Lower lobe of right lung (tissue), 2 donors: ENCODE measurements at places on chromosomes 3 and 15. TPM values are rescaled to one million over a fixed set of nuclear protein-coding genes. Genes with fewer than 3 reads are reported as not detected.

DNA sequence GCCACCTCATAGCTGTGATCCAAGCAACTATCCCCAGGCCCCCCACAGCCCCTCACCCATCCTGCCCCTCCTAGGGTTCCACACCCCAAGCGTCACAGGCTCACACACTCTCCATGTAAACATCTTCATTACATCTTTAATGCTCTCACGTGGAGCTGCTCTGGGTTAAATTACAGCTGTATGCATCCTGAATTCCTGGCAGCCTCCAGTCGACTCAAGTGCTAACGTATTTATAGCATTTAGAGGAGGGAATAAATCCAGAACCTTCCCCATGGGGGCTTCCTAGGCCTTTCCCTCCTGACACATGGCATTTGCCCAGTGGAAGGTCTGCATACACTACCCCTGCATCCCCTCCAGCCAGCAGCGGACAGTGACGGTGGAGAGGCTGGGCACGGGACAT is 9.6 kb downstream of the C3orf18 start:
- peaks cover 5% of the 10 kb centered on the region for H3K27me3 ChIP-seq
- DNase-seq = no peak
- no peaks in the 10 kb centered on the region for H3K36me3 ChIP-seq
- no peak overlapping the region for H3K4me3 ChIP-seq
- H3K4me1 ChIP-seq = no peaks in the 10 kb centered on the region

- H3K27me3 ChIP-seq = no peaks in the 10 kb centered on the region
- no peak for DNase-seq
- peaks cover 14% of the 10 kb centered on the region for H3K4me1 ChIP-seq
- peak overlapping the region; percentile 96 for H3K4me3 ChIP-seq
- no peak overlapping the region for H3K27ac ChIP-seq
Observed at GRCh38 chr3:48186631-48187300, 1.5 kb downstream of the CDC25A start.

DNA sequence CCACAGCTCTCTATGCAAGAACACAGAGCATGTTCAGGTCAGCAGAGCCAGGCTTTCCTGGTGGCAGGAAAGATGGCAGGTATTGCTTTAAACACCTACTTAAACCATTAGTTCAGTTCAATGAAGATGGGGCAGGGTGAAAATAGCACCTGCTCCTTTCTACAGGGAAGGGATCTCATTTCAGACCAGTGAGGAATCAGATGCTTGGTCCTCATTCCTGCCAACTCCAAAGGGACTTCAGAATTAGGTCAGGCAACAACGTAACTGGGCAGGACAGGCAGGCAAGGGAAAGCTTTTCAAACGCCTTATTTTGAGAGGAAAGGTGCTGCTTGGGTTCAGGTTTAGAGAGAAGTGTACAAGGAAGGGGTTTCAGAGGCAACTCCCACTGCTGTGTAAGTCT is 12.6 kb upstream of the RPS17 start:
- DNase-seq = no peak
- H3K27ac ChIP-seq = no peak overlapping the region
- H3K27me3 ChIP-seq = no peaks in the 10 kb centered on the region

DNA sequence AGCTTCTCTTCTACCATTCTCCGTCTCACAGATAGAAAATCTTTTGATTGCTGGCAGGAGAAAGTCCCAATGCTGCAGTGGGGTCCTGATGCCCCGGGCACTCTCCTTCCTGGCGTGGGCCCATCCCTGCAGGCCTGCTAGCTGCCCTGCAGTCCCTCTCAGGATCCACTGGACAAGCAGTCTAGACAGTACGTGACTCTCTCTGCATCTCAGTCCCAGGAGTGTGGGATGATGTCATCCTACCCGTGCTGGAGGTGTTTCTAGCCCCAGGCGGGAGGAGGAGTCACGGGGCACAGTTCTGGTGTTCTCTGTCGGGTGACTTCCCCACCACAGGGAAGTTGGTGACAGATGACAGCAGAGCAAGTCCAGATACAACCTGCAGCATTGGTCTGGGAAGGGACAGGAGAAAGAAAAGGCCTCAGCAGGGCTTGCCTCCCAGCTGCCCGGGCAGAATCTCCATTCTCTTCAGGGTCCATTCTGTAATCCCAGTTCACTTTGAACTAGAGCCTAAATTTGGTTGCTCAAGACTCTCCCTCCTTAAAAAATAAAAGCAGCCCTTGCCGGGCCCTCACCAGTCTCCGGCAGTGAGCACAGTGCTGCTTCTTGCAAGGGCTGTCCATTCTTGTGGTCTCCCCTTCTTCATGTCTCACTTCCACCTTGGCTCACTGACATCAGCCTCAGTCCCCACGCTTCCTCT is 30.6 kb downstream of the SLC28A1 start:
- peaks cover 30% of the 10 kb centered on the region for H3K4me1 ChIP-seq
- H3K27ac ChIP-seq = peak overlapping the region; percentile 41
- no peaks in the 10 kb centered on the region for H3K36me3 ChIP-seq
- no peak overlapping the region for H3K4me3 ChIP-seq
- H3K27me3 ChIP-seq = no peaks in the 10 kb centered on the region

GRCh38 chr15:78616506-78616905 is 4.3 kb downstream of the CHRNA3 start:
- H3K27me3 ChIP-seq = peaks cover 31% of the 10 kb centered on the region
- peaks cover 15% of the 10 kb centered on the region for H3K4me1 ChIP-seq
- H3K36me3 ChIP-seq = no peaks in the 10 kb centered on the region
- no peak overlapping the region for H3K4me3 ChIP-seq
- no peak for DNase-seq

GRCh38 chr15:96331144-96331944 is 844 bp downstream of the NR2F2 start:
- H3K4me3 ChIP-seq = peak overlapping the region; percentile 71
- H3K36me3 ChIP-seq = peaks cover 21% of the 10 kb centered on the region
- H3K27me3 ChIP-seq = peaks cover 20% of the 10 kb centered on the region
- H3K27ac ChIP-seq = peak overlapping the region; percentile 90
- no peaks in the 10 kb centered on the region for H3K4me1 ChIP-seq

- peaks cover 7% of the 10 kb centered on the region for H3K27me3 ChIP-seq
- no peak overlapping the region for H3K27ac ChIP-seq
- H3K36me3 ChIP-seq = no peaks in the 10 kb centered on the region
- no peak overlapping the region for H3K4me3 ChIP-seq
Observed at GRCh38 chr15:59918994-59919951, 84.8 kb upstream of the FOXB1 start.

DNA sequence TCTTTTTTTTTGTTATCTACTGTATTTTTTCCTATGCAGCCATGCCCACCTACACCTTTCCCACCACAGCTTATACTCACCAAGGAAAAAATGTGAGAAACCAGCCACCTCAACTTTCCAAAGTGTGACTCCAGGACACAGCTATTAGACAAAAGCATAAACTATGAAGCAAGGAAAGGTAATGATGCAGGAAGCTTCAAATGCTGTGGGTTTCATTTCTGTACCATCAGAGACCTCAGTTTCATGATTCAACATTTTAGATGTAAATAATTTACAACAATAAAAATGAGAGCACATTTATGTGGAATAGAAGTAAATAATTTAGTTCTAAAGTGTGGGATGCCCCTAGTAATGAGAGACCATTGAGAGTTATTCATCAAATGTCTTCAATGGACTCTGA is 115.1 kb downstream of the CDIN1 start:
- H3K27me3 ChIP-seq = no peaks in the 10 kb centered on the region
- no peaks in the 10 kb centered on the region for H3K4me1 ChIP-seq
- no peak overlapping the region for H3K4me3 ChIP-seq
- H3K27ac ChIP-seq = no peak overlapping the region
- H3K36me3 ChIP-seq = no peaks in the 10 kb centered on the region

GRCh38 chr3:50293079-50293801 is 1.0 kb upstream of the IFRD2 start:
- H3K4me1 ChIP-seq = peaks cover 34% of the 10 kb centered on the region
- peak overlapping the region; percentile 87 for H3K27ac ChIP-seq
- H3K36me3 ChIP-seq = peaks cover 23% of the 10 kb centered on the region
- peak overlapping the region; percentile 70 for H3K4me3 ChIP-seq
- no peak for DNase-seq
- no peaks in the 10 kb centered on the region for H3K27me3 ChIP-seq

DNA sequence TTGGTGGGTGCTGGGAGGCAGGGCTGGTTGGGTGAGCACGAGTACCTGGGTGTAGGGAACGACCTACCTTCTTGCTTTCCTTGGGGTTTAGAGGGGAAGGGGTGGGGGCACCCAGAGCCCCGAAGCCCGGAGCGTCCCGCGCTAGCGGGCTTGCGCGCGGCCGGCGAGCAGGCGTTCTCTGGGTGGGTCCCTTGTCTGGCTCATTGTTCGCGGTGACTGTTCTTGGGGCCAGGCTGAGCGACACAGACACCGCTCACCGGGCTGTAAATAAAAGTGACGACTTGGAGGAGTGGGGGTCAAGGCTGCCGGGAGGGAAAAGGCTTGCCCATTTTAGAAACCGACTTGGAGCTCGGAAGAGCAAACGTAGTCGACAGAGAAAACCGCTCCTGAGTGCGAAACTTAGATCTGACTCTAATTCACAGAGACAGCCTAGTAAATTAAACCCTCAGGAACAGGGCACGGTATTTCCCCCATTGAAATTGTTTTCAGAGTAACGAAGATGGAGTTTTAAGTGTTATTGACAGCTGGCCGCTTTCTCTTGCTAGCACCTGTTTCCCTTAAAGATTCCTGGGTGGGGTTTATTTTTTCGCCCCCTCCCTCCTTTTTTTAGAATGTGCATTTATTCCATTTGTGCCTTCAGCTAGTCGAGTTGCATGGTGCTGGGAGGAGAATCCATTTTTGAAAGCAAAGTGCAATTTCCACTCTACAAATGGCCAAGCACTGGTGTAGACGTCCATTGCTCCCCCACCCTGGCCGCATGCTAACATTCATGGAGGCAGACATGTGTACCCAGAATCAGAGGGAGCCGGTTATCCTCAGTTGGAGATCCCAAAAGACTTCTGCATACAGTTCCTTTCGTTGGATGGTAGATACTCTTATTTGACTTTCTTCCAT is 532.1 kb upstream of the SEMA6D start:
- H3K27me3 ChIP-seq = peaks cover 48% of the 10 kb centered on the region
- peak overlapping the region; percentile 51 for H3K4me3 ChIP-seq
- no peak overlapping the region for H3K27ac ChIP-seq
- DNase-seq = no peak
- H3K36me3 ChIP-seq = no peaks in the 10 kb centered on the region

GRCh38 chr15:70222606-70223005 is 124.9 kb upstream of the TLE3 start:
- no peak overlapping the region for H3K4me3 ChIP-seq
- no peaks in the 10 kb centered on the region for H3K27me3 ChIP-seq
- H3K4me1 ChIP-seq = no peaks in the 10 kb centered on the region

DNA sequence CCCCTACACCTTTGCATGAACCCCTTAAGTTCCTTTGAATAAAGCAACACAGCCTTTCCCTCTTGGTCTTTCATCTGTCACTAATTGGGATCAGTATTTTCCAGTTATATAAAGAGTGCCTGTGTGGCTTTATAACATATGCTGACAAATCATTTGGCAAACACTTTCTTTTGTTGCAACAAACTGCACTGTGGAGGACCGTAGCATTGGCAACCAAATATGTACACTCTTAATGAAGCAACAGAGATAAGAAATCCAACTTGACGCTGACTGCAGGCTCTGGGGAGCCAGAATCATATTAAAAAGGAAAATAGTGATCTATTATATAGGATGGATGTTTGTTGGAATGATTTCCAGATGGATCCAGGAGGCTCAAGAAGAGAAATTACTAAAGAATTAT is 120.1 kb upstream of the PRICKLE2 start:
- H3K4me3 ChIP-seq = no peak overlapping the region
- DNase-seq = no peak
- peaks cover 39% of the 10 kb centered on the region for H3K4me1 ChIP-seq

TMEM212 gene
- 5.2 TPM for total RNA-seq

DNA sequence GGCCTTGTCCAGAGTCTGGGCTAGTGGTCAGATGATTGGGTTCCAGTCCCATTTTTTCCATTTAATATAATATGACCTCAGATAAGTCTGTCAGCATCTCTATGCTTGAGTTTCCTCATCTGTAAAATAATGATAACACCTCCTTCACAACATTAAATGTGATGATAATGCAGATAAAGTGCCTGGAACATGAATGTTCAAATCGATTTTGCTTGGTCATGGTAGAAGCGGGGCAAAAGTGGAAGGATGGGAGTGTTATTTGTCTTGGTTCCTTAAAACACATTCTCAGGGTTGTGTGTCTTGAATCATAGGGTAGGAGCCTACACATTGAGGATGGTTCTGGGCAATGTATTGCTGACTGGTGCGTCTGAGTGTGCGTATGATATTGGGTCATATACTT is 16.9 kb downstream of the ARIH2 start:
- H3K27me3 ChIP-seq = no peaks in the 10 kb centered on the region
- no peak for DNase-seq
- no peak overlapping the region for H3K27ac ChIP-seq
- H3K36me3 ChIP-seq = peaks cover 45% of the 10 kb centered on the region
- H3K4me3 ChIP-seq = no peak overlapping the region

GRCh38 chr3:138941259-138941885 is 5.6 kb downstream of the FOXL2 start:
- H3K27me3 ChIP-seq = peaks cover 99% of the 10 kb centered on the region
- peaks cover 61% of the 10 kb centered on the region for H3K4me1 ChIP-seq
- no peak for DNase-seq

GRCh38 chr3:142315083-142315482 is 89.7 kb upstream of the GK5 start:
- no peak overlapping the region for H3K27ac ChIP-seq
- no peaks in the 10 kb centered on the region for H3K27me3 ChIP-seq
- H3K36me3 ChIP-seq = peaks cover 71% of the 10 kb centered on the region
- H3K4me1 ChIP-seq = no peaks in the 10 kb centered on the region
- no peak for DNase-seq

VEPH1 gene
- total RNA-seq = 116 TPM

GRCh38 chr15:40787344-40787841 is 17.6 kb downstream of the C15orf62 start:
- H3K4me1 ChIP-seq = peaks cover 29% of the 10 kb centered on the region
- peak overlapping the region; percentile 68 for H3K27ac ChIP-seq
- H3K36me3 ChIP-seq = peaks cover 15% of the 10 kb centered on the region
- no peak overlapping the region for H3K4me3 ChIP-seq
- H3K27me3 ChIP-seq = no peaks in the 10 kb centered on the region

MCF2L2 gene
- total RNA-seq = 0.62 TPM

DNA sequence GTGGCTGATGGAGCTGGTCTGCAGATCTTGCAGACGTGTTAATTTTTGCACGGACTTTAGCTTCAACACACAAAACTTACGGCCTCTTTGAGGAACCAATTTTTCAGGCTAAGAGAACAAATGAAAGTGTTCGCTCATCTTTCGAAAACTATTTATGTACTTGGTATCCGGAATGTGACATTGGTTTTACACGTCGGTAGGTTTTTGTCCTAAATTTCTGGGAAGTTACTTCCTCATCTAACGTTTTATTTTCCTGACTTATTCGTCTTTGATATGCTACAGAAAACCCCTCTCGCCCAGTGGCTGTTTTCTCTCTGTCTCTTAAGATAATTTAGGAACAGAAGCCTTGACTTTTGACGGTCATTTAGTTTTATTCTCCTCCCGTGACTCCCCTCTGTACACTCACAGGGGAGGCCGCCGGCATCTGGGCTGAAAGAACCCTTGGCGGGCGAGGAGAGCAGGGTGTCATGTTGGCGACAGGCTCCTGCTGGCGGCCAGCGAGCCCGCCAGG is 834 bp upstream of the GREM1 start:
- no peak overlapping the region for H3K27ac ChIP-seq
- H3K4me3 ChIP-seq = peak overlapping the region; percentile 40
- peaks cover 30% of the 10 kb centered on the region for H3K4me1 ChIP-seq
- no peak for DNase-seq

GRCh38 chr15:76449455-76449854 is 112.9 kb downstream of the ISL2 start:
- H3K4me1 ChIP-seq = no peaks in the 10 kb centered on the region
- H3K4me3 ChIP-seq = no peak overlapping the region
- no peak for DNase-seq
- no peaks in the 10 kb centered on the region for H3K36me3 ChIP-seq
- H3K27me3 ChIP-seq = no peaks in the 10 kb centered on the region
- H3K27ac ChIP-seq = no peak overlapping the region

CD80 gene
- 8.6 TPM for total RNA-seq
